ENCODE measurements at places on chromosomes 13 and 19.

GRCh38 chr13:93496985-93497673 is 270.5 kb downstream of the GPC6 start:
- no peak for DNase-seq

DNA sequence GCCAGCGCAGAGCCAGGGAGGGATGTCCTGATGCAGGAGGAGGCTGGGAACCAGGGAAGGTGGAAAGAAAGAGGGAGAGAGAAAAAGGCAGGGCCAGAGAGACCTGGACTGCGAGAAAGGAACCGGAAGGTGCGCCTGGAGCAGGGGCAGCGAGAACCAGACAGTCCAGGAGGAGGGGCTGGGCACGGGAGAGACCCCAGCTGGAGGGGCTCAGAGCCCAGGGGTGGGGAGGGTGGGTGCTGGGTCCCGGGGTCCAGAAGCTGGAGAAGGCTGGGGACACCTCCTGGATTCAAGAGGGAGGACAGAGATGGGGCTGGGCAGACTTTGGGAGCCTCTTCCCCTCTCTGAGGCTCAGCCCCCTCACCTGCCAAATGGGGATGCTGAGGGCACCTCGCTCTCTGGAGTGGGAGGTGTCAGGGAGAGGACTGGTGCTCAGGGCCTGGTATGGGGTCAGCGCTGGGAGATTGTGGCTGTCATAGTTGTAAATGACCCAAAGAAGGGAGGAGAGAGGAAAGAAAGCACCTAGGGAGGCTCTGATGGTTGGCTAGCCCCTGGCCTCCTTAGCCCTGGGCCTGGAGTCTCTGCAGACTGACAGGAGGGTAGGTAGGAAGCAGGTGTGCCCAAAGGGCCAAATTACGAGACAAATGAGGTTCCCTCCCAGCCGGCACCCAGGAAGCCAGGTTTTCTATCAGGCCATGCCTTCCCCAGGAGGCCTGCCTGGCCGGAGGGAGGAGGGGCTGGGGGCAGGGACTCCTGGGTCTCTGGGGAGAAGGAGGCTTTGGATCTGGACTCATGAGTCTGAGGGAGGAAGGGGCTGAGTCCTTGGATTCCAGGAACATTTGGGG is 1.3 kb upstream of the SPACA6 start:
- no peak for DNase-seq

DNA sequence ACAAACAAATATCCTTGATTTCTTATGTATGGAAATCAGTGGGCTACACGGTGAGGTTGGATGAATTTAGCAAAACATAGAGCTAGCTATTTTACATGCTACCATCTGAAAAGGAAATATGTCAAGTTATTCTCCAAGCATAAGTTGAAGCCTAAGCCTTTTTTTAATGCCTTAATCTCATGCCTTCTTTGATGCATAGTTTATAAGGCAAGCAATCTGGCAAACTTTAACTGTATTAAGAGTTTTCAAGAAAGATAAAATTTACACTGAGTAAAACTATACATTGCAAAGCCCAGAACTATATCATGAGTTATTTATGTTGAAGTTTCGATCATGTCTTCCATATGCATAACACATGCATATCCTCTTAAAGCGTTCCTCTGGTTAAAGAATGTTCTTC is 85.0 kb upstream of the ATXN8OS start:
- DNase-seq: no peak

DNA sequence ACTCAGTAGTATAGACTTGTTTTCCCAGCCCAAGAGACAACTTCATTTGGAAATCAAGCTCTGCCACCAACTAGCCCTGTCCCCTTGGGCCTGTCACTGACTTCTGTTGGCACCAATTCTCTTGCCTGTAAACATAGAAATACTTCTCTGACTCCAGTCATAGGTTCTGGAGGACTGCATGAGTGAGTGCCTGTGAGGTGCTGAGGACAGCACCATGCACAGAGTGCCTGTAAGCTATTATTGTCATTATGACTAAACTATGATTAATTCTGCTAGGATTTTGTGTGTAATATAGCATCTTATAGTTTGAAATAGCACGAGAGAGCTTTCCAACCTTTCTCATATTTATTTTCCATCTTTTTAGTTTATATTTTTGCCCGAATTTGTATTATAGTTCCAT is 247.9 kb downstream of the MYO16 start:
- no peak for DNase-seq

DNA sequence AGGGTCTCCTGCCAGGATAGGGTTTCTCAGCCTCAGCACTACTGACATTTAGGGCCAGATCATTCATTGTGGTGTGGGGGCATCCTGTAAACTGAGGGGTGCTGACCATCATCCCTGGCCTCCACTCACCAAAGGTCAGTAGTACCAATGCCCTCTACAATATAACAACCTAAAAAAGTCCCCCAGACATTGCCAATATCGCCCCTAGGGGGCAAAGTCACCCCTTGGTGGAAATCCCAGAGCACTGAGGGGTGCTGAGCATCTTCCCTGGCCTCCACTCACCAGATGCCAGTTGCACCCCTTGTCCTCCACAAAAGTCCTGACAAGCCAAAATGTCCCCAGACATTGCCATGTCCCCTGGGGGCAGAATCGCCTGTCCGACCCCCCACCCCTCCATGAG is 21.6 kb downstream of the CPAMD8 start:
- no peak for DNase-seq

GRCh38 chr19:3383121-3383722 is 16.8 kb downstream of the NFIC start:
- no peak for DNase-seq

GRCh38 chr13:98847780-98848179 is 95.3 kb upstream of the SLC15A1 start:
- no peak for DNase-seq

- DNase-seq: no peak
Observed at GRCh38 chr13:88436974-88437373, 765.8 kb downstream of the SLITRK5 start.

GRCh38 chr13:22189176-22190048 is 518.5 kb downstream of the FGF9 start:
- no peak for DNase-seq

DNA sequence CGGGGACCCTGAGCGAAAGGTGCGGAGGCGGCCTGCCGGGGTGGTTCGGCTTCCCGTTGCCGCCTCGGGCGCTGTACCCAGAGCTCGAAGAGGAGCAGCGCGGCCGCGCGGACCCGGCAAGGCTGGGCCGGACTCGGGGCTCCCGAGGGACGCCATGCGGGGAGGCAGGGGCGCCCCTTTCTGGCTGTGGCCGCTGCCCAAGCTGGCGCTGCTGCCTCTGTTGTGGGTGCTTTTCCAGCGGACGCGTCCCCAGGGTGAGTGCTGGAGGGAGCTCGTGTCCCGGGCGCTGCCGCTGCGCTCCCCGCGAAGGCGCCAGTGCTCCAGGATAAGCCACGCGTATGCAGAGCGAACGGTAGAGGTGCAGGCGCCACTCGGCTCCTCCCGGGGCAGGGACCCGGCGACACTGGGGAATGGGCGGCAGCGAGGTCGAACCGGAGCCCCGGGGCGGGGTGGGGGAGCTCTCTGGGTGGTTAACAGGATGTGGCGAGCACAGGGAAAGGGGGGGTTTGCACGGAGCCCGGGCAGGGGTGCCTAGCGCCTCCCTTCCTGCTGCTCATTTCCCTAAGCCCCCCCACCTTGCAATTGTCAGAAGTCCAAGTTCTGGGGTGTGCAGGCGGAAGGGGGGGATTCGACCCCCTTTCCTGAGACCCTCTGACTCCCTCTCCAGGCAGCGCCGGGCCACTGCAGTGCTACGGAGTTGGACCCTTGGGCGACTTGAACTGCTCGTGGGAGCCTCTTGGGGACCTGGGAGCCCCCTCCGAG is at the start of gene IL27RA:
TSS of gene IL27RA (plus strand) at position 44 of the 762 bp plus-strand sequence. CDS start at position 155, 111 bp downstream.
- peak; percentile 61 for DNase-seq

- peak; percentile 79 for DNase-seq
Observed at GRCh38 chr19:12564016-12564664, 12.9 kb upstream of the ZNF564 start.

DNA sequence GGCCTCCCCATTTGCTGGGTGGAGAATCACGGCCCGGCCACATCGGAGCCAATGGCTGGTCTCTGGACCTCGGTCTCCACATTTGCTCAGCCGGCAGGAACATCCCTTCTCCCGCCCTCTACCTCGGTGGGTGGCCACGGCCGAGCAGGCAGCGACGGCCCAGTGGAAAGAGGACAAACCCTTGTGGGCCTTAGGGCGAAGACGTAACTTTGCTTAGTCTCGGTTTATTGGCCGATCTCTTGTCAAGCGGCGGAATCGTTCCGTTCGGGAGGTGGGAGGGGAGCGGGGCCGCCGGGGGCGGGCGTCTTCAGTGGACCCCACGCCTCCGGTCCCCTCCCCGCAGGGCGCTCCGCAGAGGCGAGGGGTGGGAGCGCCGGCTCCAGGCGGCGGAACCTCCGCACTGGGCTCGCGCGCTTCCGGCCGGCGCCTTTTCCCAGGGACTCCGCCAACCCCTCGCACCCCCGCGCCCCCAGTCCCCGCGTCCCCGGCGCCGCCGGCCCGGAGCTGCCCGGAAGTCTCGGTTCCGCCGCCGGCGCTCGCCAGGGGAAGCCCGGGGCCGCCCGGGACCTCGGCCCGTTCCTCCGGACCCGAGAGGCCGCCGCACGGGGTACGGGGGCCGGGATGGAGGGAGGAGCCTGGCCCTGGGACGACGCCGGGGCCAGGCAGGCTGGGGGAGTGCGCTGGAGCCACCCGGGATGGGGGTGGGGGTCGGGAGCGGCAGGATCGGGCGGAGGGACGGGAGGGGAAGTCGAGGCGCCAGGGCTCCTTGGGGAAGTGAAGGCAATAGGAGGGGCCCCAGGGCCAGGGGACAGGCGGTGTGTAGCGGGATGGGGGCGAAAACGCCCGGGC is at the start of gene ZNF580:
TSS of gene ZNF580 (plus strand) at position 426 of the 849 bp plus-strand sequence. CDS start 1,507 bp downstream, outside the sequence.
- DNase-seq: peak; percentile 80

GRCh38 chr13:36051082-36051481 is 80.1 kb downstream of the DCLK1 start:
- no peak for DNase-seq

- DNase-seq: no peak
Observed at GRCh38 chr13:85638815-85639393, 160.3 kb downstream of the SLITRK6 start.

GRCh38 chr19:387777-388176 is 21.2 kb downstream of the C2CD4C start:
- DNase-seq: no peak

DNA sequence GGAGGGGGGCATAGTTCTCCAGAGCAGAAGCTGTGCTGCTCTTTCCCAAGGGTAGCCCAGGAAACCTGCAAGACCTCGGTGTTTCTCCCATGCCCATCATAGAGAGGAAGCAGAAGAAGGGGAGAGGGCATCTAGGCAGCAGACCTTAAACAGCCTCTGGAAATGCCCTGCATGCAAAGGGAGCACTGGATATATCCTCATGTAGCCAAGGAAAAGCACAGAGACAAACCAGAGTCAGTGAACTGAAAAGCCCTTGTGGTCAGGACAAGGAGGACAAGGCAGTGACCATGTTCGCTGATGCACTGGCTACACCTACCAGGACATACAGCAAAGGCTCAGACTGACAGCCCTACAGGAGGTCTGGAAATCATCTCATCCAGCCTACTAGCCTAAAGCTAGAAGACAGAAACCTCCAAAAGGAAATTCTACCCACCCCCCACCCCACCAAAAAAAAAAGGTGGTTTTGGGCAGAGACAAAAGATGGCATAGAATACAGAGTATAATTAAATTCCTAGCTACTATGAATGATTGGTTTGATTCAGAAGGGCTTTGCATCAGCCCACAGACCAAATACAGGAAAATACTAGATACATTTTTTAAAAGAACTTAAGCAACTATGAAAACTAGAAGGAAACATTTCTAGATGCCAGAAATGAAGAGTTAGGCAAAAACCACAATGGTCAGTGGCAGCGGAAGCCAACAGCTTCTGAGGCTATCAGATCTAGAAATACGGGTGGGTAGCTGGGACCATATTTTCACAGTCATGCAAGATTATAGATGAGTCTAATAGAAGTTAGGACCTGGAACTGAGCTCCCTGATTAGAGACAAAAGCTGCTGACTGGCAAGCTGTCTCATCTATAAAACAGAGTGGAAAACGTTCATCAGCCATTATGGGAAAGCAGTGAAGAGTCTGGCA is 4.4 kb upstream of the TBC1D4 start:
- DNase-seq: peak; percentile 12

DNA sequence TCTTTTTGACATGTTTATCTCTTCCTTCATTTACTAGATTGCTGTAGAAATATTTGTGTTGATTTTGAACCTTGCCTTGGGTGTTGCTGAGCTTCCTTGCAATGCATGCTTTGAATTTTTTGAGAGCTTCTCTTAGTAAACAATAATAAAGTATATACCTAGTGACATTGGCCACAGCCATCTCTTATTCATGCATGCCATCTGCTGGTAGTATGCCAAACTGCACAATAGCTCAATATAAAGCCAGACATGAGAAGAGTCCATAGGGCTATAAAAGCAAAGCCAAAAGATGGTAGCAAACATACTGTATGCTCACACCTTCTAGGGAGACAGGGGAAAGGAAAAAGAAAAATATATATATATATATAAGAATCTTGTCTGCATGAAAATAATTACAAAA is 18.9 kb upstream of the ZSCAN5A start:
- peak; percentile 27 for DNase-seq

GRCh38 chr19:41325640-41325946 is 15.6 kb downstream of the CCDC97 start:
- DNase-seq: no peak

DNA sequence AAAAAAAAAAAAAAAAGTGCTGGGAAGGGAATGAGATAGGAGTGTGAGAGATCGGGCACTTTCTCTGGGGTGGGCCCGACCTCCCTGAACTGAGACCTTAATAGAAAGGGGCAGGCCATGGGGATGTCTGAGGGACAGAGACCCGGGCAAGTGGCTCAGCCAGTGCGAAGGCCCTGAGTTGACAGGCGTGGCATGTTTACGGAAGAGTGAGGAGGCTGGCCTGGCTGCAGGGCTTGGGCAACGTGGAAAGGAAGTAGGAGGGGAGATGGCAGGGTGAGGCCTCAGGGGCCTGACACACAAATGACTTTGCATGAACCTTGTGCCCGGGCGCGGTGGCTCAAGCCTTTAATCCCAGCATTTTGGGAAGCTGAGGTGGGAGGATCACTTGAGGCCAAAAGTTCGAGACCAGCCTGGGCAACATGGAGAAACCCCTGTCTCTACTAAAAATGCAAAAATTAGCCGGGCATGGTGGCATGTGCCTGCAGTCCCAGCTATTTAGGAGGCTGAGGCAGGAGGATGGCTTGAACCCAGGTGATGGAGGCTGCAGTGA is 13.9 kb downstream of the FCHO1 start:
- no peak for DNase-seq

- no peak for DNase-seq
Observed at GRCh38 chr19:53308339-53308811, 25.2 kb upstream of the ZNF845 start.

GRCh38 chr13:113116871-113117271 is 5.7 kb upstream of the F10 start:
- no peak for DNase-seq

GRCh38 chr19:3985643-3986259 is 488 bp upstream of the EEF2 start:
- DNase-seq: no peak

DNA sequence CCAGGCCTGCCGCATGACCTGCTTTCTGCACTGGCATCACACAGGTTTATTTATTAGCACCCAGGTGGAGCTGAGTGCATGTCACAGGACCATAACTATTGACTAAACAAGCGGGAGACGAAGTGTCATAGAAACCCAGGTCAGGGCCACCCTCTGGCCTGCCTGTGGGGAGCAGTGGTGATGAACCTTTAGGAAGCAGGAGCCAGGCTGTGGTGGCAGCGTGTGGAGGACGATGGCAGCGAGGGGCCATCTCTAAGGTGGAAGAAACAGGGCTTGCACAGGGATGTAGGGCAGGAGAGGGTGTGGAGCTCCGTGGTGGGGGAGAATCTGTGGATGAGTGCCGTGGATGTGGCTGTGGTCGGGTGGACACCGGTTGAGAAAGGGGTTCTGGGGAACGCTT is 275.3 kb downstream of the TEX29 start:
- DNase-seq: no peak

GRCh38 chr19:14434543-14435319 is 1.6 kb downstream of the PKN1 start:
- DNase-seq: peak; percentile 31
